ENCODE measurements at places on chromosomes 7 and 10.

- DNase-seq, result no peak
Measured at GRCh38 chr7:151490456-151491105, 29.1 kb downstream of the RHEB start.

- DNase-seq, result no peak
Measured at GRCh38 chr10:128528167-128528566, 401.9 kb upstream of the MKI67 start.

DNA sequence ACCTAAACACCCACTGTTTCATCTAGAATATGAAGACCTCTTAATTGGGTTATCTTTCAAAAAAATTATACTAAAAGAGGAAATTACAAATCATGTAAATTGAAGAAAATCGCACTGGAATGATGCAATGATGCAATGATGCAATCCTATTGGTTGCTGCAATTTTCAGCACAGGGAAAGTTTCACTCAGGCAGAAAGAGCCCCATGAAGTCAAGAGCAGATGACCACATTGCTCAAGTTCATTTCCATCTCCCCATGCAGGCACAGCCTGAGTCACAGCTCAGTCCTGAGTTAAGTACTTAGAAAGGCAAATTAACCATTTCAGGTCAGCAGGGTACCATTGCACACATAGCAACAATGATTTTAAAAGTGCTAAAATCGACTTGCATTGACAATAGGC is 180.3 kb upstream of the MYO3A start:
- no peak for DNase-seq

DNA sequence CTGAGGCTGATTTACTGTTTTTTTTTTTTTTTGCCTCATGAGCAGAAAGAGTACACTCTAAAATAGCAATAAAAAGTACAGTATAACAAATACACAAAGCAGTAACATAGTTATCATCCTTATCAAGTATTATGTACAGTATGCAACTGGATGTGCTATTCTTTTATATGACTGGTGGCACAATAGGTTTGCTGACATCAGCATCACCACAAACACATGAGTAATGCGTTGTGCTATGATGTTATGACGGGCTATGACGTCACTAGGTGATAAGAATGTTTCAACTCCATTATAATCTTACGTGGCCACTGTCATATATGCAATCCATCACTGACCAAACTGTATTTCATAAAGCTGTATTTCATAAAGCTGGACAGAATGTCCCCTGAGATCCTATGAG is 189.2 kb upstream of the GLI3 start:
- no peak for DNase-seq

GRCh38 chr10:118467200-118467599 is 125.1 kb upstream of the FAM204A start:
- no peak for DNase-seq

- no peak for DNase-seq
Measured at GRCh38 chr7:23105086-23105643, 420 bp upstream of the KLHL7 start.

DNA sequence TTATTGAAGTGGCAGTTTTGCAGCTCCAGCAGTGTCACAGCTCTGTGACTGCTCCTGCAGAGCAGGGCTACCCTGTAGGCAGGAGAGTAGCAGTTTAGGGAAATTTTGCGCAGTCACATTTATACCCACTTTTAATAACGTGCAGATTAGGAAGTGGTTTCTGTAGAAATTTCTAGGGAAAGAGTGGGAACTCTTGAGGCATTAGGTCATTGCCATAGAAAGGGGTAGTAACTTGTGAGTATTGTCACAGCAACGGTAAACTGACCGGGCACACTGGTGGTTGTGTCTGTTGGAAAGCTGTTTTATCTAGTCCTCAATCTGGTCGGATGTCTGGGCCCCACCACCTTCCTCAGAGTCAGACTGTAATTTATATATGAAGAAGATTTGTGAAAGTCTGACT is 51.9 kb downstream of the CDC14C start:
- DNase-seq, result no peak

DNA sequence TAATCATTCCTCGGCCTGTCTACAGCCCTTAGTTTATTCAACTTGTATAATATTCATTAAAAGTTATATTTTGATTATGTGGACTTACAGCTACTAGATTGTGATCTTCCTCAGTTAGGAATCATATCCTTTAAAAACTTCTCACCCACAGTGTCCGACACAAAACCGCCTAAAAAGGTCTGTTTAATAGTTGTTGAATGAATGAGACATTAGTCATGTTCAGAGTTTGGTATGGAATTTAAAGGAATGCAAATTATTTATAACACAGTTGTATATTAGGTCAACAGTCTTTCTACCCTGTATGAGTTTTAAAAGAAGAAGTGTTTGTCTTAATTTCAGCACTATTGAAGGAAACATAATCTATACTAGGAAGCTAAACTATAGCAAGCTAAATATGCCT is 390.0 kb downstream of the ARL4A start:
- DNase-seq, result no peak

- DNase-seq, result no peak
Measured at GRCh38 chr10:58662314-58662713, 149.6 kb downstream of the BICC1 start.

GRCh38 chr7:45919231-45919784 is 1.8 kb downstream of the IGFBP3 start:
- DNase-seq, result no peak

- no peak for DNase-seq
Measured at GRCh38 chr10:43749940-43750552, 101.4 kb upstream of the ZNF32 start.

DNA sequence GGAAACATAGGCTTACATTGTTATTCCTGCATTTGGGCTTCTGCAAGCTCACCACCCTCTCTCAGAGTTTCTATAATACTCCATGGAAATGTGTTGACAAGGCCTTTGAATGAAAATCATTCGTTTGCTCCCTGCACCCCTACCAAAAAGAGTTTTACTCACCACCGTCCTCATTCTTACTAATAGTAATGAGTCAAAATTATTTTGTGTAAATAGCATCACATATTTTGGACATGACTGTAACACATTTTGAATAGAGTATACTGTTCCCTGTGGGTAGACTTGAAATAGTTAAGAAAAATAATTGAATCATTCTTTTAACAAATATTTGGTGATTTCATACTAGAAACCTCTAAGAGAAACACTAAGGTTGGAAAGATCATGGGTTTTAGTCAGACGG is 84.6 kb downstream of the AKAP9 start:
- no peak for DNase-seq

DNA sequence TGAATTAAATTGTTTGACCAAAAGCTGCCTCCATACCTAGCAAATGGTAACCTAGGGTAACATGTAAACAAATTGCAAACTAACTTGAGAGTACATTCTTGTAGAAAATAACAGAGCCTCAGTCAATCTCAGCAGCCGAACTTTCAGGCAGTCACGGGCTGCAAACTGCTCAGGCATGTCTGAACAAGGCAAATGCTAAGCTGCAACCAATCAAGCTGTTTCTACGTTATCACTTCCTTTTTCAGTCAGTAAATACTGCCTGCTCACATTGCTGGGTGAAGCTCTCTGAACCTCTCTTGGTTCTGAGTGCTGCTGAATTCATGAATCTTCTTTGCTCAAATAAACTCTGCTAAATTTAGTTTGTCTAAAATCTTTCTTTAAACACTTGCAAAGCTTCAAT is 1212.4 kb downstream of the SORCS1 start:
- no peak for DNase-seq

GRCh38 chr10:121440461-121440860 is 157.8 kb downstream of the FGFR2 start:
- no peak for DNase-seq

DNA sequence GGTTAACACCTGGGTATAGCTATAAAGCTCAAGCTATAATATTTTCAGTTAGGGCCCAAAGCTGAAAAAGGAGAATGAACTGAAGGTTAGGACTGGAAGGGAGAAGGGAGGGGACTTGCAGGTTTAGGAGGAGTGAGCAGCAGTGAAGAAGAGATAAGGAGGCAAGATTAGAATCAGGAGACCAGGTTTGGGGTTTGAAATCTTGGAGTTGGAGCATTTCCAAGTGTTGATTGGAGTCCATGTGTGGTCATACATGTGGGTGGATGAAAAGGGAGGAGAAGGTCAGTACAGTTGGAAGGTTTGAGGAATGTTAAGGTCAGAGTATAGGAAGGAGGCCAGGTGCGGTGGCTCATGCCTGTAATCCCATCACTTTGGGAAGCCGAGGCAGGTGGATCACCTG is 8.6 kb upstream of the ANLN start:
- no peak for DNase-seq

GRCh38 chr10:123926401-123927264 is 35.0 kb upstream of the CPXM2 start:
- DNase-seq, result no peak

- no peak for DNase-seq
Measured at GRCh38 chr10:31290386-31290785, 28.6 kb upstream of the ZEB1 start.

- DNase-seq, result no peak
Measured at GRCh38 chr10:117804470-117805011, 242.2 kb downstream of the RAB11FIP2 start.

GRCh38 chr7:121916211-121916610 is 43.2 kb downstream of the PTPRZ1 start:
- no peak for DNase-seq

DNA sequence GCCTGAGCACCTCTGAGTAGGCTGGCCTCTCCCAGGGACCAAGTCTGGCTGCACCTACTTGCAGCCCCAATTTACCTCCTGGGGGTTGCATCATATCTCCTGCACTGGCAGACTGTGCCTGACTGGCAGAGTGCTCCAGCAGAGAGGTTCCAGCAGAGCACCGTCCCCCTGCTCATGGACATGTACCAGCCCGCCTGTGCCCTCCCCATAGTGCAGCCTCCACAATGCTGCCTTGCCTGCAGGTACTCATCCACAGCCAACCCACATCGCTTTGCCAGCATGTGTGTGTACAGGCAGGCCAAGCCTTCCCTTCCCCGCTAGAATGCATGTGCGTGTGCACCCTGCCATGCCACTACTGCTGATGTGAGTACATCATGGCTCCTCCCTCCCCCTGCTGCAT is 105.5 kb upstream of the NPSR1 start:
- DNase-seq, result no peak

- DNase-seq, result no peak
Measured at GRCh38 chr7:141359740-141360415, 191.3 kb upstream of the AGK start.

DNA sequence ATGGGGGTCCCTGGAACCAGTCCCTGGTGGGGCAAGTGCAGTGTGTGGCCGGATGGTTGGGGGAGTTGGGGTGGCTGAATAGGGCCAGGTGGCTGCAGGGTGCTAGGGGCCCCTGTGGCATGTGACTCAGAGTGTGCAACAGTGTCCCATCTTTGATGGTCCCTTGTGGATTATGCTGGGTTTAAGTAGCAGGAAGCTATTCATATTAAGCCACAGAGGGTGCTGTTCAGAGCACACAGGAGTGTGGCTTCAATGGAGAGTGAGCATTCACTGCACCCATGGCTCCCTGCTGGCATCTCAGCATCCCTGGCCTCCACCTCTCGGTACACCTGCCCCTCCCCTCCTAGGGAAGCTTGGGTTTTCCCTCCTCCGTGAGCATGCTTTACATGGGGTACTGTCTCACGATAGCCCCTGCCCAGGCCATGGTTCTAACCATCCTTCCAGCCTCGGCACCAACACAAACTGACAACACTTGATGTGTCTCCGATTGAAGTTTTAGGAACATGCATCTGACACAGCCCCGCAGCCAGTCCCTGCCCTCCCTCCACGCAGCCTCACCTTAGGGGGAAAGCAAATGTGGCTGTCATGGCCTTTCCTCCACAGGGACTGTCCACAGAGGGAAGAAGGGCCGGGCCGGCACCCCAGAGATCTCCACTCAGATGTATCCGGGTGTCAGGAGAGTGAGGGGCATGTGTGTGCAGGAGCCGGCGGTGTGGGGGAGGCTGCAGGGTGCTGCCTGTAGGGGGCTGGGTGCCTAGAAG is 30.4 kb upstream of the PPIF start:
- no peak for DNase-seq

- DNase-seq, result no peak
Measured at GRCh38 chr10:19828278-19829049, 12.2 kb downstream of the PLXDC2 start.
